Stimulated activated CD8-positive, alpha-beta memory T cell treated with anti-CD3 and anti-CD28 coated beads, Interleukin-2, amount 100 ng/mL, for 1 hour (primary cell): ENCODE measurements at places on chromosomes 6 and 20.

- no peak for DNase-seq
Observed at GRCh38 chr6:36957773-36958271, 3.3 kb downstream of the PI16 start.

DNA sequence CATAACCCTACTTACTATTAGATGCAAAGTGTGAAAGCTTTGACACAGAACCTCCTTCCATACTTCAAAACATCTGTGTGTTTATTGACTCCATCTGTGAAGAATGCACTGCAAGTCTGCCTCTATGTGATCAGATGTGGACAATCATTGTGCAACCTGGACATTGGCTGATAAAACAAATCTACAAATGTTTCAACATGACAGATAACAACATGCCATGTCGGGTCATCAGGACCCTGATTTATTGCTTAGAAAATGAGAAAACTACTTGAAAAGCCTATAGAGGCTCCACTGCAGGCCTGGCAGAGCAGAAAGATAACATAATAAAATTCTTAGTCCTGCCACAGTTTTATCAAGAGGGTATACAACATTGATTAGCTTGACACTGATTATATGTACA lies 1286.4 kb downstream of the GRIK2 start:
- DNase-seq, result no peak

DNA sequence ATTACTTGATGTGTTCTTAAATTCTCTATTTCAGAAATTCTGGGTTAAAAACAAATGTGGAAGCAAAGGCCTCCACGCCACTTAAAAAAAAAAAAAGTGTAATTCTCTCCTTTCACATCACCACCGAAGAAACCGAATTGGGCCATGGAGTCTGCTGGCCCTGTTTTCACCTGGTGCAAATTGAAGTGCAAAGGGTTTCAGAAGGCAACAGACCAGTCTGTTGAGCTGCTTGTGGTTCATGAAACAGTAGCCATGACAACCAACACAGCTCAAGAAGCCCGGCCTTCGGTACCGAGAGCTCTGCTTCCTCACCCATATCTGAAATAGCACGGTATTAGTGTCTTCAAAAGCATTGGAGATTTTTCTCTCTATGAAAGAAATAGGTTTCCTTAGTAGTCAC lies 63.1 kb downstream of the GMPR start:
- DNase-seq, result no peak

DNA sequence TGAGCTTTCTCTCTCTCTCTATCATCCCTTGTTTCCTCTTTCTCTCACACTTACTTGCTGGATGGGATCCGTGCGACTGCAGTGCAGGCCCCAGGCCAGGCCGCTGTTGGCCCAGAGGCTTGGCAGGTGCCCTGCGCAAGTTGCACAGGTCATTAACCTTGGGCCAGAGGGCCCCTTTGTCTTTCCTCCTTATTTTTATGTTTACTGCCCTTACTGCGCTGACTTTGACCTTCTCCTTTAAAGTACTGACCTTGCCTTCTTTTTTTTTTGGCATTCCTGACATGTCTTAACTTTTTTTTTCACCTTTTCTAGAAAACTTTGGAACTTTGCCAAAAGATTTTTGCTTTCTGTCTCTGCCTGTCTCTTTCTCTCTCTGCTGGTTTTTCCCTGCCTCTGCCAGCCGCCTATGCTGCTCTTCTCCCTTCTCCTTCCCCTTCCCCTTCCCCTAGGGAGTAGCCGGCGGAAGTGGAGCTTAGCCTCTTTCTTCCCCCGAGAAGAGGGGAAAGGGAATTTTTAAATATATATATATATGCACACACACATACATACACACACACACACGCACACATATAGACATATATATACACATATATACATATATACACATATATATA lies 59.6 kb upstream of the CDH4 start:
- DNase-seq, result no peak

- DNase-seq, result no peak
Observed at GRCh38 chr20:19981031-19981451, 36.1 kb upstream of the NAA20 start.

- no peak for DNase-seq
Observed at GRCh38 chr6:56424542-56425083, 177.2 kb upstream of the COL21A1 start.

GRCh38 chr6:133632206-133632605 lies 256.7 kb upstream of the TCF21 start:
- no peak for DNase-seq

- no peak for DNase-seq
Observed at GRCh38 chr6:13678255-13678983, 33.2 kb downstream of the RANBP9 start.

DNA sequence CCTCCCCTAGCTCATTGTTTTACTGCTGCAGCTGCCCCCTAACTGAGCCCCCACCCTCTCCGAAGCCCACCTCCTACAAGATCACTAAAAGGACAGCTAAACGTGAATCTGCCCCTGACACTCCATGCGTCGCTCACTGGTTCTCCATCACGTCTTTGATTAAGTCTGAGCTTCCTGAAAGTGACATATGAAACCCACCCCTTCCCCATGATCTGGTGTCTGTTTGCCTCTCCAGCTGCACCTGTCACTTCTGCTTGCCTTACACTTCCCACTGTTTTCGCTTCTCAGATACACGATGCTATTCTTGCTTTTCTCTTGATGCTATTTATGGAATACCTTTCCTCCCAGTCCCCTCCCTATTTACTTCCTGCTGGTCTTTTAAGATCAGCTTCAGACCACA lies 8.0 kb upstream of the PERP start:
- no peak for DNase-seq
